Cardiac septum (tissue), 1 donor: ENCODE measurements at places on chromosomes 11 and 22. TPM values are rescaled to one million over a fixed set of nuclear protein-coding genes. Genes with fewer than 3 reads are reported as not detected.

The ZC3H12C gene
- 20.0 TPM for total RNA-seq

The VPS26B gene
- 39.5 TPM for total RNA-seq

DNA sequence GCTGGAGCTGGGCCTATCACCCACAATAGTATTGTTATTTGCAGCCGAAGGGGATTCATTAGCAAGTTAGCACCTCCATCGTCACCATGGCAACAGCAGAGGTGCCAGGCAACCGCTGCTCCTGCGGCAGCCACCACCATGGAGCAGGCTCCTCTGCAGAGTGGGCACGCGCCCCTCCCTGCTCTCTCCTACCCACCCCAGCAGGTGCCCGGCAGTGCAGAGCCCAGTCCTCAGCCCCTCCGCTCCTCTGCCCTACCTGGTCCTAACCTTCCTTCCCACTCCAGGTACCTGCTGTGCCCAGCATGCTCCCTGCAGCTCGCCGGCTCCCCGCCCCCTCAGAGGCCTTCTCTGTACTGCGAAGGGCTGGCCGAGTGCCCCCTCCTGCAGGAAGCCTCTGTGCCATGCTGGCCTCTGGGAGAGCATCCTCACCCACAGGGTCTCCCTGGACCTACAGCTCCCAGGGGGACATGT lies 3.6 kb downstream of the DUSP8 start:
- no peak for DNase-seq

DNA sequence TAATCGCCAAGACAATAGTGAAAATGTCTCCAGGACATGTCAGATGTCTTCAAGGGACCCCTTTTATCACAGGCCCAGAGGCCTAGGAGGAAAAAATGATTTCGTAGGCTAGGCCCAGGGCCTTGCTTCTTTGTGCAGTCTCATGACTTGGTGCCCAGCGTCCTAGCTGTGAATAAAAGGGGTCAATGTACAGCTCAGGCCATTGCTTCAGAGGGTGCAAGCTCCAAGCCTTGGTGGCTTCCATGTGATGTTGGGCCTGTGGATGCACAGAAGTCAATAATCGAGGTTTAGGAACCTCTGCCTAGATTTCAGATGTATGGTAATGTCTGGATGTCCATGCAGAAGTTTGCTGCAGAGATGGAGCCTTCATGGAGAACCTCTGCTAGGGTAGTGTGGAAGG lies 20.7 kb upstream of the MTMR2 start:
- DNase-seq = no peak

DNA sequence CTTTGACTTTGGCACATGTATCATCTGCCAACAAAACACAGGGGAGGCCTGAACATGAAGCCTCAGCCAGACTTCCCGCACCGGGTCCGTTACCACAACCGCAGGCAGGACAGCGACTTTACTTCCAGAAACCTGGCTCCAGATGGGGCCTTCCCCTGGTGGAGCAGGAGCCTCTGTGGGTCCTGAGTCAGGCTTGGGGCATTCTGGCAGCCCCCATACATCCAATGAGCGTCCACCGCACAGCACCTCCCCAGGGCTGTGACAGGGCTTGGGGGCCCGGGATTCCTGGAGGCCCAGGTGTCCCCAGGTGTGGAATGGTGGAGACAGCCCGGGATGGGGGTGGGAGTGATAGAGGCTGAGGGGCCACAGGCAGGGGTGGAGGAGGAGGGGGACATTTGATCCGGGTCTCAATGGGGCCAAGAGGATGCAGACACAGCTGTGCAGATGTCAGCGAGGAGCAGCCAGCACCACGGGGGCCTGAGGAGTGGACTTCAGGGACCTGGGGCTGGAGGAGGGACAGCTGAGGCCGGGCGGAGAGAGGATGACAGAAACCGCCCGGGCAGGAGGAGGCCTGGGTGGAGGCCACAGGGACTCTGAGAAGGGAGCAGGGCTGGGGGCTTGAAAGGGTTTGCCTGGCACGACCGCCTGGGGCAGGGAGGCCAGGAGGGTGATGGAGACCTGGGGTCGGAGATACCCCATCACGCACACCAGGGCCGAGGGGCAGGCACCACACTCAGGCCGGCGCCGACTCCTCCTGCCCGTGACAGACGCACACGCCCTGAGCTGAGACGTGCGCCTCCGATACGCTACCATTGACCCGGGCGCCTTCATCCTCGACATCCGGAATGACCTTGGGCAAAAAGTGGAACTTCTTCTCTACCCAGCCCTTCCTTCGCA lies 8.6 kb downstream of the TTLL8 start:
- DNase-seq = no peak

- peak; percentile 26 for DNase-seq
Observed at GRCh38 chr11:117838901-117839300, 14.4 kb upstream of the FXYD2 start.

DNA sequence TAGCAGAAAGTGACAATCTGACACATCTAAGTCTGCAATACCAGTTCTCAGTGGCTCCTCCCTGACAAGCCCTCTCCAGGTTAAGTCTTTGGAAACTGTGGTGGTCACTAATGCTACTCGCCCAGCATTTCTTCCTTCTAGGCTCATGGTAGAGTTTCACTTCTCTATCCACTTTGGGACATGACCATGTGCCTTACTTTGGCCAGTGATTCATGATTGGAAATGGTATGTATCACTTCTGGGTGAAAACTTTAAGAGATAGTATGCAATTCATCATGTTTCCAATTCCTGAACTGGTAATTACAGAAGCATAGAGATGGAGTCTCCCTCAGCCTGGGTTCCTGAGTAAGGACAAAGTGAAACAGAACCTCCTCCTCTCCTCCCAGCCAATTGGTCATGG lies 151.5 kb upstream of the LMO1 start:
- no peak for DNase-seq

- DNase-seq = peak; percentile 93
Observed at GRCh38 chr11:12200991-12201985, 90.9 kb downstream of the MICAL2 start.

GRCh38 chr22:21755851-21756284 lies 20.3 kb upstream of the YPEL1 start:
- DNase-seq = no peak
